NCI-H1436 (cell line): ENCODE measurements at places on chromosomes 7 and 10.

DNA sequence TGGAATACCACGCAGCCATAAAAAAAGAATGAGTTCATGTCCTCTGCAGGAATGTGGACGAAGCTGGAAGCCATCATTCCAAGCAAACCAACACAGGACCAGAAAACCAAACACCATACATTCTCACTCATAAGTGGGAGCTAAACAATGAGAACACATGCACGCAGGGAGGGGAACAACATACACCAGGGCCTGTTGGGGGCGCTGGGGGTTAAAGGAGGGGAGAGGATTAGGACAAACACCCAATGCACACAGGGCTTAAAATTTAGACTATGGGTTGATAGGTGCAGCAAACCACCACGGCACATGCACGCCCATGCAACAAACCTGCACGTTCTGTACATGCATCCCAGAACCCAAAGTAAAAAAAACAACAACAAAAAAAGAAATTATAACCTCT lies 23.3 kb downstream of the RNF133 start:
- DNase-seq = no peak

- no peak for DNase-seq
These were observed 12.9 kb upstream of the MICU1 start for GRCh38 chr10:72638586-72639440.

DNA sequence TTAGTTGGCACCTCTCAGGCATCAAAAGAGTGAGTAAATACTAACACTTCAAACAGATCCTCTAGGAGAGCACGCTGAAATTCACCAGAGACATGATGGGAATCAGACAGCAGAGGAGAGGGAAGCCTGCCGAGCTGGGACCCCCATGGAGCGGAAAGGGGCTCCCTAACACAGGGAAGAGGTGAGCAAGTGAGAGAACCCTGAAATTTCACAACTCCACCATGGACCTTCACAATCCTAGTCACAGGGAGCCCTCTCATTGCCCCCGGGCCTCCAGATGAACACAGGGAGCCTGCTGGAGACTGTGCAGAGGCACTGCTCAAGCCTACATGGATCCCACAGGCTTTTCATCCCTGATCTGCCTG lies 59.2 kb upstream of the ANTXRL start:
- DNase-seq = no peak

- DNase-seq = no peak
These were observed 89.2 kb upstream of the NPS start for GRCh38 chr10:127459918-127460317.

DNA sequence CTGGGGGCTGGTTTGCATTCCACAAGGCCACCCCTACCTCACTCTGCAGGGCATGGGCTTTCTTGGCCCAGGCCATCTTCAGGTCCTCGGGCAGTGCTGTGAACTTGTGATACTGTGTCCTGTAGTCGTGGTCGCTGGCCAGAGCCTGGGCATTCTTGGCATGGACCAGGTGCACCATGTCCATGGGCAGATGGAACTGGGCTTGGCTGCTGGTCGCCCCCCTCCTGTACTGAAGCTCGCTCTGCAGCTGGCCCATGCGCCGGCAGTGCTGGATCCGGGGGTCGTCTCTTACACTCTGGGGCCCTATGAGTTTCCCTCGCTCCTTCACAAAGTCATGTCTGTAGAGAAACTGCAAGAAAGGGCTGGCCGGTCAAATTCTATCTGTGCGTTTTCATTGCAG lies 51.7 kb downstream of the HABP2 start:
- DNase-seq = no peak

- no peak for DNase-seq
These were observed 56.9 kb upstream of the AOAH start for GRCh38 chr7:36781011-36781738.

GRCh38 chr7:138170298-138170697 lies 94.0 kb downstream of the AKR1D1 start:
- no peak for DNase-seq

DNA sequence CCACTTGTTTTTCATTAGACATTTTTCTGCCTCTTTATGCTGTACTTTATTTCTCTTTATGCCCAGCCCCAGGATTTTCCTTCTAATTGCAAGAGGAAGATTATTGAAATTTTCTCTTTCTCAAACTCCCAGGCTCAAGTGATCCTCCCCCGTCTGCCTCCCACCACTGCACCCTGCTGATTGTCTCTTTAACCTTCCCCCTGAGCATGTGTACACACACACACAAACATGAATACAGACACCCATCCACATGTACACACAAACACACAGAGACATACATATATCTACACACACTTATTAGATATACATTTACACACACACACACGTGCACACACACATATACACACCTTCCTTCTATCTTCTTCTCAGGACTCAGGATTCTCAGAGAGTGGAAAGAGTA lies 37.3 kb upstream of the MAP3K8 start:
- DNase-seq = no peak

DNA sequence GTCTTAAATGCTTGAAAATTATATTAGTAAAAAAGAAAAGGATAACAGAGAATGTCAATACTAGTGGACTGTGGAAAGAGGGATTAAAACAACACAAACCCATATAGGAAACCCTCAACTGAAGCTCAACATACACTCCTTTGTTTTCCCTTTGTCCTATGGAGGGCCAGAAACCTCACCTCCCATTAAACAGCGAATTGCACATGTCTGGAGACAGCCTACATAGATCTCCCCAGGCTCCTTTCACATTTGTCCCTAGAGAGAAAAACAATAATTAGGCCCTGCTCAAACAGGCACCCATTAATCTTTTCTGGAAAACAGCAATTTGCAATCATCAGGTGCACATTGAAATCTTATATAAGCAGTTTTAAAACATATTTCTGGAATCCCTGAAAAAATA lies 87.6 kb upstream of the SEMA3D start:
- no peak for DNase-seq

DNA sequence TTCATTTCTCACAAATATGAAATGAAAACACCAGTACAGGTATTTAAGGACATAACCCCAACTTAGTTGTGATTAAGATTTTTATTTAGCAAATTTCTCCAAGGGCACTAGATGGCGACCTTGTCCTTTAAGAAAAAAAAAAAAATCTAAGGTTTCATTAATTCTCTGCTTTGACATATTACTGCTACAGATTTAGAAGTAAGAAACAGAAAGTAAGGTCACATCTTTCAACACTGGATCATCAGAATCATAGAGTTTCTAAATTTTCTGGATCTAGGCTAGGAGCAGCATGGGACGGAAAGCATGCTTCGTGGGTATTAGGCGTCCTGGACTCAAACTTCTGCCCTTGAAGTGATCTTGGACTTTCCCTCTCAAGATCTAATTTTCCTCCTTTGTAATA lies 85.5 kb upstream of the PRKG1 start:
- no peak for DNase-seq

DNA sequence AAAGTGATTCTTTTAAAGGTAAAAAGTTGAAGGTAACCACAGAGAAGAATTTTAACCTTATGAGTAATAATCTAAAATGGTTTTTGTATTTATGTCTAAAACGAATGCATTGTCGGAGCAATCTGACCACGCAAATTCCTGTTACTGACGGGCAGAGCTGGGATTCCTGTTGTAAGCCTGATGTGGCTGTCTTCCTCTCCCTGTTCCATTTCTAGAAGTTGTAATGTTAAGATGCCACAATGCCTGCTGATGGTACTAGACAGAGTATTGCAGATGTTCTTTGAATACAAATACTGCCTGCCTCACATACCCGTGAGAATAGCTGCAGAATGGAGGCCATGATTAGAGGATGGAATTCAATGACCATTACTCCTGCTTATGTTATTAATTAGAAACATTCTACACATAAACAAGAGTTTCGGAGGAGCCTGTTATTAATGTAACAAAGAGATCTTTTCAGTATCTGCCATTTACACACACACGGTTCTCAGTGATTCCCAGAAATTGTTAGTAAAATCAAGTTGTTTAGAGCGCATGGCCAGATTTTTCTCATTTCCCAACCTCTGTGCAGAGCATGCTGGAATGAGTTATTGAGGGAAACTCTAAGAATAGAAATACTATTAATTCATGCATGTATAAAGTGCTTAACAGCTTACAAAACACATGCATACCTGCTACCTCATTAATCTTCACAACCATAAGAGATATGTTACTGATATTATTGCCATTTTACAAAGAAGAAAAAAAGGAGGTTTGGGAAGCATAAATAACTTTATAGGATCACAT lies 196.8 kb downstream of the PTN start:
- DNase-seq = no peak

GRCh38 chr7:55474944-55475854 lies 97.1 kb downstream of the VOPP1 start:
- no peak for DNase-seq

- no peak for DNase-seq
These were observed 237.7 kb downstream of the WDR37 start for GRCh38 chr10:1293636-1294435.

GRCh38 chr7:72098807-72099580 lies 313.1 kb downstream of the CALN1 start:
- no peak for DNase-seq

GRCh38 chr10:129323879-129324278 lies 143.2 kb upstream of the MGMT start:
- no peak for DNase-seq

DNA sequence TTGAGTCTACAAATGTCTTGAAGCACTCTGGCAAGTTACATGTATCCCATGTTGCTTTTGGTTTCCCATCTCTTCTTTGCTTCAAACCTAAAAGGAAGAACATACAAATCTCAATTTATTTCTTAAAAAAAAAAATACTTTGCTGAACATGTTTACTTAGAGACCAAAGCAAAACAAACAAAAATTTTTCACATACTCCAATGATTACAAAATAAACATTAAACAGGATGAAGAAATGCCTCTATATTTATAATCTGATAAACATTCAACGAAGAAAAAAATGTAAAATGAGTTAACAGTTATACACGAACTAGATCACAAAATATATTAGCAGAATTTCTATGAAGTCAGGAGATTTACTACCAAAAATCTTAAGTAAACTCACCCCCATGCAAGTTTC lies 31.3 kb downstream of the FAM204A start:
- no peak for DNase-seq

GRCh38 chr10:30742471-30742870 lies 112.9 kb upstream of the LYZL2 start:
- DNase-seq = no peak

DNA sequence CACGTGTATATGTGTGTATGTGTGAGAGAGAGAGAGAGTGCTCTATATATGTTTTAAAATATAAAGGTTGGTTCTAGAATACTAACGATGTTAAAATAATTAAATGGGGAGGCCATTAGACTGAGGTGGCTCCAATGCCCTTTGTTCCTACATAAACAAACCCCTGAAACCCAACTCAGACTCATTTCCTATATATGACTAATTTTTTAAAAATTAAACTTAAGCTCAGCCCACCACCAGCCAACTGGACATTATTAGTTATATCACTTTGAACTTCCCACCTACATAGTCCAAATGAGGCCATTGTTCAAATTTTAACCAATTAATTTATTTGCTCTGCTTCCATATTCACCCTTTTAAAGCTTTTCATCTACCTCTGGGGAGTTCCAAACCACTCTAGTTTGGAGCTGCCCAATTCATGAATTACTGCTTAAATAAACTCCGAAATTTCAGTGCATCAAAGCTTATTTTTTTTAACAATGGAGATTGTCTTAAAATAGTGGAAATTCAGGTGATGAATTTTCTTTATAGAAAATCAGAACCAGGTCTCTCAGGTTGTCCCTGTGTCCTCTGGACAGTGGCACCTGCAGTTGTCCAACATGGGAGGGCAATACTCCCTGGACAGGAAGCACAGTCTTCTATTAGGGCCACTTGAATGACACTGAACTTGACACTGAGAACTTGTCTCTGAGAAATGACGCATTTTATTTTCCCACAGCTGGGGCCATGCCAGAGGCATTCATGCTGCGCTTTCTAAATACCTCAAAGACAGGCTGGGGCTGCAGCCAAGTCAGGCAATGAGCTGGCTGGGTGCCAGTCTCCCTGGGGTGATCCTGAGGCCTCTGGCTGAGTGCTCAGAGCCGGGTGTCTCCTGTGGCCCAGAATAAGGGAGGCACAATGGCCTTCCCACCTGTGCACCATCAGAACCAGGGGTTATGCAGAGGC lies 109.5 kb upstream of the TMEM72 start:
- no peak for DNase-seq

DNA sequence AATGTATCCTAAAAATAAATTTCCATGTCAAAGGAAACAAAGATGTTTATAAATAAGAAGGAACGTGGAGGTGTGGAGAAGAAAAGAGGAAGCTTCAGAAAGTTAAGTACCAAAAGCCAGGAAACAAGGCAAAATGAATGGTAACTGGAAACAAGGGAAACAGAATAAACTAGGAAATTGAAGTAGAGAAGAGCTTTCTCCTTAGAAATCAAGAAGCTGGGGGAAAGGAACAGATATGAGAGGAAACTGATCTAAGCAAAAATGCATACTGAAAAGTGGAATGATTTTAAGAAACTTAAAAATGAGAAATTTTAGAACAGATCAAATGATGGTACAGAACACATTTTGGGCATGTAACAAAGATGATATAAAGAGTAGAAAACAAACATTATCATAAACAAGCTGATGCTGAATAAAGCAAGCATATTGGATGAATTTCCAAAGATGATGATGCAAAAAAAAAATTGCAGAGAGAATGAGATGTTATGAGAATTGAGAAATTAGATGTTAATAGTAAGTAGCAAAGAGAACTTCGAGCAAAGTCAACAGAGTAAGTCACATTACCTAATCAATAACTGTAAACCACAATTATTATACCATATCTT lies 1.9 kb downstream of the BRAF start:
- DNase-seq = no peak

- no peak for DNase-seq
These were observed 68.9 kb downstream of the ZNF467 start for GRCh38 chr7:149704507-149704906.

DNA sequence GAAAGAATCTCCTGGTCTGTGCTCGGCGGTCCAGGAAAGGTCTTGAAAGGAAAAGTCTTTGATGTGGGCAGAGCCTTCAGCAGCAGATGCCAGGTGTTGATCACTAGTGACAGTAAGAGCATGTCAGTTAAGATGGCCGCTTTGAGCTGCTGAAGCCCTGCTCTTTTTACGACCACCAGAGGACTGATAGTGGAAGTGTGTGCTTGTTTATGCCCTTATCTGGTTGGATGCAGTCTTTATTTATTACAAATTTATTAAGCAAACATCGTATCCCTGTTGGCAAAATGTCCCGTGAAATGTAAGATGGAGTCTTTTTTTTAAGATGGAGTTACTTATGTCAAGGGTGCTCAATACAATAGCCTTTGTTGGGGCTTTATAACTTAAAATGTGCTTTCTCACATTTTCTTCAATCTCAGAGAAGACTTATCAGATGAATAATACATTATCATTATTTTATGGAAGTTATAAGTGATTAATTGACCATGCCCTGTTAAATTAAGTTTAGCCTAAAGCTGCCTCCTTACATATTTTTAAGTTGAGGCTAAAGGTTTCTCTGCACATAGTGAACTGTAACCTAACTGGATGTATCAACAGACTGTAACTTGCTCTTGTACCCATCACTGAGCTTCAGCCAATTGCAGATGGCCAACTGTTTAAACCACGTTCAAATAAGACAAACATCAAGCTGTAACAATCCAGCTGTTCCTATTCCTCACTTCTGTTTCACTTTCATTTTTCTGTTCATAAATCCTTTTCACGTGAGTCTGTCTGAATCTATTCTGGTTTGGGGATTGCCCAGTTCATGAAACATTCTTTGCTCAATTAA lies 97.4 kb upstream of the PIK3CG start:
- DNase-seq = no peak

- peak; percentile 36 for DNase-seq
These were observed 8.7 kb downstream of the ECD start for GRCh38 chr10:73159038-73159648.
